Stimulated activated CD8-positive, alpha-beta memory T cell treated with anti-CD3 and anti-CD28 coated beads, Interleukin-7, amount 100 ng/mL, for 24 hours (primary cell): ENCODE measurements at places on chromosomes 5 and 9.

- no peak for DNase-seq
These were observed 409.9 kb downstream of the CTNND2 start for GRCh38 chr5:11494340-11494739.

- DNase-seq: no peak
These were observed 1.4 kb upstream of the LMX1B start for GRCh38 chr9:126612326-126612812.

- no peak for DNase-seq
These were observed 36.8 kb downstream of the DAB2IP start for GRCh38 chr9:121688146-121688680.

- no peak for DNase-seq
These were observed 132.7 kb upstream of the POU5F2 start for GRCh38 chr5:93874080-93874479.

DNA sequence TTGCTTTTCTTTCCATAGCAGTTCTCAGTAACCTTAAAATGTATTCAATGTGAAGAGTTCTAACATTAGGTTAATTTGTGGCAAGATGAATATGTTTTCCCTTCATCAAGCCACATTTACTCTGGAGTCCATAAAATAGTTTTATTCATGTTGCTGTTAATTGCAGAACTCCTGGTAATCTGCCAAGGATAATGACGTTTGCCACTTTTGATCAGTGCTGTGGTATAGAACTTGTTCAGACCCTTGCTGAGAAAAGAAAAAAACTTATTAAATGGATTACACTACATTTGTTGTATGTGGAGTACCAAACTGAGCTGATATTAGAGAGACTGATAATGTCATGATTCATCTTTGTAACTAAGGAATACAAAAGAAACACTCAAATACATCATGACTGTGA, 212.4 kb upstream of the DMAC1 start:
- DNase-seq: no peak

- DNase-seq: no peak
These were observed 333.6 kb upstream of the TRPC7 start for GRCh38 chr5:136698970-136699369.

GRCh38 chr5:124630767-124631704, 115.4 kb downstream of the ZNF608 start:
- DNase-seq: no peak

DNA sequence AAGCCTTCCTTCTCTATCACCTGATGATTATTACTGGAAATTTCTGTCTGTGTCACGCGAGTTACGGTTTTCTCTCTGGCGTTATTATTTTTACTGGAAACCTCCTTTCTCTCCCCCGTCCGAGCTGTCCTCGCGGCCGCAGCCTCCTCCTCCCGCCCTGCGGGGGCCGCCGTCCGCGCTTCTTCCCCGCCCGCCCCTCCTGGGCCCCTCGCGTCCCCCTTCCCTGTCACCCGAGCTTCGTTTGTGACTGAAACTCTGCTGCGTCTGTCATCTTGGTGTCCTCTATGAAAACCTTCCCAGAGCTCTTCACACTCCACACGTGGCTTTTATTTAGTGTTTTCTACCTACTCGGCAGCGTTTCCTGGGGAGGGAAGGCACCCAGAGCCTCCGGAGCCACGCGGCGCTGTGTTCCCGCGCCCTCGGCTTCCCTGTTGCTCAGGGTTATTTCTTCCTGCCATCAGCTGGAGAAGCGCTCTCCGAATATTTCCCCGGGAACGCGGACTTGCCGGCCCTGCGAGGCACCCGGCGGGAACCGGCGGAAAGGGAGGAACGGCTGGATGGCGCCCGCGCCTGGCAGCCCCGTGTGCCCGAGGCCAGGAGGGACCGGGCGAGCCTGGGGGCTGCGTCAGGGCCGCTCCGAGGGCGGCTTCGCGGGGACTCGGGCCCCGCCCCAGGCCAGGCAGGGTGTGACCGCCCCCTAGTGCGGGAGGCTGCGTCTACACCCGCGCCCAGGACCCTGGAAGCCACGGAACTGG, 33.9 kb downstream of the TRIP13 start:
- no peak for DNase-seq

DNA sequence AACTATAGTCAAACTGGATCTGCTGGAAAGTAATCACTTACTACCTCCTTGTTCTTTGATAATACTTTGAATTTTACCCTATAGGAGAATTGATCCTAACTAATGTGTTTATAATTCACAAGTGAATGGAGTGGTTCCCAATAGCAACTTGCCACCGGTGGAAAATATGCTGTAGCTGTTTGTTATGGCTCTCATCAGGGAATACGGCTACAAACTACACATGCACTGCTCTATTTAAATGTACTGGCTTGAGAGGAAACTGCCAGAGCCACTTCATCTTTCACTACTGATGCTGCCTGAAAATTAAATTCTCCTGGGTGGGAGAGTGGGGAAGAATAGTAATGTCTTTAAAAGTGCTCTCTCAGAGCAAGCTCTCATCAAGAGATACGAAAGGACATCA, 448.5 kb upstream of the GRAMD2B start:
- no peak for DNase-seq

DNA sequence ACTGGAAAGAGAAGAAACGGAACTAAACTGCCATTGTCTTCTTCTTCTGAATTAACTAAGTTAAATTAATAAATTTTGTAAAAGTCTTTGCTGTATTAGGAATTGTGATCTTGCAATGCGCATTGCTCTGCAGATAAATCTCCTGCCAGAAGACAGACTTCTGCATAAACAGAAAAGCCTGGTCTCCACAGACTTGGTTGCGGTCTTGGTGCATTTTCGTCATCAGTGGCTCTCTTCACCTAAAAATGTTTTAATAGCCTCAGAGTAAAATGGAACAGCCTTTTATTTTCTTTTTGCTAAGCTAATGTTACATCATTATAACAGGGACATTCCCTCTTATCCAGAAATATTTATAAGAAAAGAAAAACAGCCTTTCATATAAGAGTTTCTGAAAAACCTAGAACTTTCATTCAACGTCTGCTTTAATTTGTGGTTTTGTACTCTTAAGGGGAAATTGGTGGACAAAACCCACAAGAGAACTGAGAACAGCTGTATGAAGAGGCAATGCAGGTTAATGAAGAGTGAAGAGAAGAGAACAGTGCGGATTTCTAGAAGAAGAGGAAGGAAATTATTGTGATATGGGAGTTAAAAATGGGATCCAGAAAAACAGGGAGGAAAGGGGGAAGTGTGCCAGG, 10.1 kb downstream of the IFNA5 start:
- no peak for DNase-seq

GRCh38 chr5:149664666-149665415, 65.3 kb upstream of the PPARGC1B start:
- no peak for DNase-seq

GRCh38 chr5:150122158-150122510, 33.5 kb downstream of the PDGFRB start:
- DNase-seq: no peak

- DNase-seq: no peak
These were observed 123.9 kb downstream of the TLE4 start for GRCh38 chr9:79695531-79696175.

GRCh38 chr5:153919161-153919560, 119.5 kb downstream of the FAM114A2 start:
- DNase-seq: no peak

DNA sequence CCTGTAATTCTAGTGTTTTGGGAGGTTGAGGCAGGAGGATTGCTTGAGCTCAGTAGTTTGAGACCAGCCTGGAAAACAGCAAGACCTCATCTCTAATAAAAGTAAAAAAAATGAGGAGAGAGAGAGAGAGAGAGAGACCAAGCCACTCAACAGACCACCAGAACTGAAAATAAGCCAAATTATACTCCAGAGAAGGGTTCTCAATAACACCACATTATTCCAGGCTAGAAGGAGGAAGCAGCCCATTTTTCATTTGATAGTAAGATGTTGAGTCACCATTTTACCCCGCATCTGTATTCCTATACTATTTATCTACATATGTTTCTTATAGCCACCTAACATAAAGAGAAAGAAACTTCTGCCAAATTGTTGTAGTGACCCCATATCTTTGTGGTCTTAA, 134.8 kb downstream of the PCSK5 start:
- no peak for DNase-seq

- DNase-seq: no peak
These were observed 159.5 kb upstream of the MAST4 start for GRCh38 chr5:66436721-66437120.

- DNase-seq: no peak
These were observed 814 bp downstream of the KIF12 start for GRCh38 chr9:114098021-114098935.

DNA sequence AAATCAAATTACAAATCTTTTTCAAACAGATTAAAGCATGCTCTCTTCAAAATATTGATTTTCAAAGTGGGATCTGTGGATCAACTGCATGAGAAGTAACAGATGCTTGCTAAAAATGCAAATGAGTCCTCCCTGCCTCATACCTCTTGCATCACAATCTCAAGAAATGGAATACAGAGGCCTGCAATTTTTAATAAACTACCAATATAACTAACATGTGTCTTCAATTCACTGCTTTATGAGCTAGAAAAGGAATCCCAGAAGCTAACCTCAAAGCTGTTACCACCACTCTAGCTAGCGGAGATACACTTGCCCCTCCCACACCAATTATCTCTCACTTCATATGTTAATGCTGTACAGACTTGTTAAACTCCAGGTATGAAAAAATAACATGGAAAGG, 9.6 kb downstream of the OR13C5 start:
- no peak for DNase-seq

DNA sequence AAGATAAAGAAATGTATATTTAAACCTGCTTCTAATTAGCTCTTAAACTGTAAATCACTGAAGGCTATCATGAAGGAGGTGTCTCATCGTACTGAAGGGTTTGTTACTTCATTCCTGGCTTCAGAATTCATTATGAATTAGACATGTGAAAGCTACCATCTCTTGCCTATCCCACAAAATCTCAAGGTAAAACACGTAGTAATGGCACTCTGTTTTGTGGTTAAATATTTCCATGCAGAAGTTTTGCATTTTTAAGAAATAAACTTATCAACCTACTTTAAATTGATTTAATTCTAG, 490.7 kb upstream of the NUDT12 start:
- no peak for DNase-seq

DNA sequence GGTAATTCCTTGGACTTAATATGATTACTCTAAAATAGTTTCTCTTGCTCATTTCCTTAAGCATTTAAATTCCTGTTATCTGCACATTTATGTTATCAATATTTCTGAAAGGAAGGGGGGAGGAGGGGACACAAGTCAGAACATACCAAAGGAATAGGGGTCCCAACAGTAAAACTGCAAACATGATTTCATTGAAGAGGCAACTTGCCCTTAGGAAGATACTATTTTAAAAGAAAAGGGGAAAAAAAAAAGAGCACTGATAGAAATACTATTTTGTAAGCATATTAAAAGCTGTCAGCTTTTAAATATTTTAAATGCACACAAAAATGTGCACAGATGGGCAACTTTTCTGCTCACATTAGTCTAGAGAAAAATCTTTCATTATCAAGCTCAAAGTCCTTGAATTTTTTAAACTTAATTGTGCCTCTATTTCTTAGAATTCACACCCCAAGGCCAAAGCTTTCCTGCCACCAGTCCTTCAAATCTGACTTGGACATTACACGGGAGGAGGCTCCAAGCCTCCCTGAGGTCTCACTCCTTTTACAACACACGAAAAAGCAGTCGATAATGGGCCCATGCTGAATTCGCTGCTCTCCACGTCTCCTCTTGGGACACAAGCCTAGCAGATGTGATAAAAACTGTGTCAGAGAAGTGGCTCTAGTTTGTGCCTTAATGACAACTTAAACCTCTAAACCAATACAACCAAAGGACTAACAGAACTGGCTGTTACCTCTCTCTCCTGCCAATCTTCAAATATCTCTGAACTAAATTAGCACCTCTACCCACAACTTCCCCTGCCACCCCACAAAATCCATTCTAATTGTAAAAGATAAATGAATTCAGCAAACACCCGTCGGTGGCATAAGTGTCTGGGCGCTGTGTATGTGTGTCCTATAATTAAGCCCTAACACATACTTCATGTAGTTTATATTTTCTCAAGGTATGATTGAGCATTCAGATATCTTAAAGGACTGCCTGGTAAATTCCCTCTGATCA, 154.3 kb downstream of the DENND1A start:
- DNase-seq: no peak

- no peak for DNase-seq
These were observed 40.8 kb downstream of the FAM78A start for GRCh38 chr9:131235480-131235851.

DNA sequence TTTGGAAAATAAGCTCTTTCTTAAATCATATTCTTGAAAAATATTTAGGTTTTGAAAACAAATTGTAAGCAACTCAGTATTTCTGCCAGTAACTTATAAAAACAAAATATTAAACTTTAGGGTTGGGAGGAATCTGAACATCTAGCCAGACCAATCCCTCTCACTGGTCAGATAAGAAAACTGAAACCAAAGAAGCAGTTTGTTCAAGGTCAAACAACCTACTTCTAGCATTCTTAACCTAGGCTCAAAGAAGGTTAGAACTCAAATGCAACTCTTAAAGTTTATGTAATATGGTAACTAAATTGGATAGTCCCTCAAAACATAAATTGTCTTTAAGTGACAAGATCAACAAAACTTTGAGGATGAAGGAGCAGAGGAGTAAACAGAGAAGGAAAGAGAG, 374.9 kb upstream of the TNC start:
- no peak for DNase-seq

GRCh38 chr5:107704681-107705401, 34.1 kb upstream of the EFNA5 start:
- DNase-seq: no peak

DNA sequence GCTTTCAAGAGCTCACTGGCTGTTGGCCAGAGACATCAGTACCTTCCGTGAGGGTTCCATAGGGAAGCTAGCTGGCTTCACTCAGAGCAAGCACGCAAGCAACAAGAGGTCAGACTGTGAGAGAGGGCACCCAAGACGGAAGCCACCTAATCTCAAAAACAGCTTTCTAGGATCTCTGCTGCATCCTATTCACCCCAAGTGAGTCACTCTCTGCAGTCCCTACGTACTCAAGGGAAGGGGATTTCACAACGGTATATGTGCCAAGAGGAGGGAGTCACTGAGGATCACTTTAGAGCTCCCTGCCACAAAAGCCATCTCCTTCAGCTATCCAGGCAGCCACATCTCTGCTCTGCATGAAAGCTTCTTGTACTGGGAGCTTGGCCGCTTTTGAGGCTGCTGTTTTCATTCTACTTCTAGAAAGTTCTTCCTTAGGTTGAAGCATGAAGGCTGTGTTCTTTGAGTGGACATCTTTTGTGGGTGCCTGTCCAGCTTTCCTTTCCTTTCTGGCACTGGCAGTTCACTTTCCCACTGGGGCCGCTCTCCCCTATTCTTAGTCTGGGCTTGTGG, 249.5 kb downstream of the MAN2A1 start:
- DNase-seq: no peak

- no peak for DNase-seq
These were observed 730.4 kb upstream of the MEF2C start for GRCh38 chr5:89613222-89613956.

- DNase-seq: no peak
These were observed 59.6 kb downstream of the C9orf152 start for GRCh38 chr9:110148384-110148783.

- DNase-seq: no peak
These were observed 2.2 kb upstream of the CEL start for GRCh38 chr9:133059623-133060022.

- DNase-seq: no peak
These were observed 314.8 kb downstream of the PRELID2 start for GRCh38 chr5:145520335-145520734.

- DNase-seq: no peak
These were observed 48.5 kb downstream of the PLEKHG4B start for GRCh38 chr5:140443-140829.

- no peak for DNase-seq
These were observed 30.6 kb upstream of the IL6ST start for GRCh38 chr5:56025151-56025885.

- DNase-seq: no peak
These were observed 63.2 kb downstream of the NSG2 start for GRCh38 chr5:174108745-174109144.

GRCh38 chr9:124257844-124258606, at the start of gene NEK6:
Gene NEK6, plus strand, starts transcription at chr9:124257949. Its CDS starts 44,016 bp downstream, at chr9:124301965.
- no peak for DNase-seq
